H1 (cell line): ENCODE measurements at places on chromosomes 3 and 15.

GRCh38 chr3:10137178-10137577, 4.4 kb upstream of the VHL start:
- no peak for DNase-seq

DNA sequence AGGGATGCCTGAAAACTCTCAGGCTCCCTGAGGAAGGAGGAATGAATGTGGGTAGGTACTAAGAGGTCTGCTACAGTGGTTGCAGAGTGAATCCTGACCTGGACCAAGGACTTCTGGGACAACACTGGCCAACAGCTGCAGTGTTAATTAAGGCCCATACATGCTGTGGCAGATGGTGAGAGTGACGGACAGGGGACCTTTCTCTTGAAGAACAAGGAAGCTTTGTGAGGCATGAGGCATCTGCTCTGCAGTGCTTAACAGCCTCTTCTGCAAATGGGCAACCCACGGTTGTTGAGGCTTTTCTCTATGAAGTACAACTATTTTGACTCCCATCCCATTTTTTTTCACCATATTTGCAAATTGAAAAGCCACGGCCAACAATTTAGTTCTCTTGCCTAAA, 26.6 kb upstream of the ACAN start:
- DNase-seq: no peak

GRCh38 chr3:128011140-128011539, 41.1 kb upstream of the SEC61A1 start:
- peak; percentile 84 for DNase-seq

GRCh38 chr15:41691471-41691870, 31.3 kb downstream of the MGA start:
- no peak for DNase-seq

DNA sequence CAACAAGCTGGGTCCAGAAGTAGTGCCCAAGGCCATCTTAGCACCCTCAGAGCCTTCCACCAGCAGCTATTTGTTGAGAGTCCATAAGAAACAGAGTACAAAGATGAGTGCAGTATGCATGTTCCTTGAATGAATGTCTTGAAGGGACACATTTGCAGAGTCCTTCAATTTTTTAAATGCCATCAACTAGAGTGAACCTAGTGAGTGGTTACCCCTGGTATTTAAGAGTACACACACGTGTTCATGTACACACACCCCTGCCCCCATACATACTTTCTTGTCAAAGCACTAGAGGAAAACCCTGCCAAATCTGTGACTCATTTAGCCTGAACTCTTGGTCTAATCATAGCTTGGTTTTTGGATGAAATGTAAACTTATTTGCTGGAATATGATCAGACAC, 84.5 kb upstream of the GALNT15 start:
- no peak for DNase-seq

DNA sequence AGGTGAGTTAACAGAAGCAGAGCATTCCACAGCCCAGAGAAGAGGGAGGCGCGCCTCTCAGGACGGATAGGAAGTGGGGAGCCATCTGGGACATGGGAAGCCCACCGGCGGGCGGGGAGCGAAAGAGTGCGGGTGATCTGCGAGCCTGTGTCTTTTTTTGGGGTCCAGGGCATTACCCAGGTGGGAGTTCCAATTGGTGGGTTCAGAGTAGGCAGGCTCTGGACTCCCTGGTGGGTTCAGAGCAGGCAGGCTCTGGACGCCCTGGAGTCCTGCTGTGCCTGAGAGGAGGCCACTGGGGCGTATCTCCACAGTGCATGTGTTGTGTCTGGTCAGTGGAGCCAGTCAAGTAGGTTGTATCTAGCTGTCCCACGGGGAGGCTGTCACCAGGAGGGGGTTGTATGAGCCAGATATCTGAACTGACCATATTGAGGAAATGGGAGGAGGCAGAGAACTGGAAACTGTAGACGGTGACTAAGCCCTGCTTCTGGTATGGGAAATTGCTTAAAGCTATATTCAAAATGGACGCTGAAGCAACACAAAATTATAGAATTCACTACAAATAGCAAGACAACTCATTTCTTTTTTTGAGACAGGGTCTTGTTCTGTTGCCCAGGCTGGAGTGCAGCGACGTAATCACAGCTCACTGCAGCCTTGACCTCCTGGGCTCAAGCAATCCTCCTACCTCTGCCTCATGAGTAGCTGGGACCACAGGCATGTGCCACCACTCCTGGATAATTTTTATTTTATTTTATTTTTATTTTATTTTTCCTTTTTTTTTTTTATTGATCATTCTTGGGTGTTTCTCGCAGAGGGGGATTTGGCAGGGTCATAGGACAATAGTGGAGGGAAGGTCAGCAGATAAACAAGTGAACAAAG, 34.5 kb upstream of the CHST2 start:
- DNase-seq: no peak

GRCh38 chr15:75584121-75584520, 5.0 kb upstream of the PTPN9 start:
- DNase-seq: no peak

DNA sequence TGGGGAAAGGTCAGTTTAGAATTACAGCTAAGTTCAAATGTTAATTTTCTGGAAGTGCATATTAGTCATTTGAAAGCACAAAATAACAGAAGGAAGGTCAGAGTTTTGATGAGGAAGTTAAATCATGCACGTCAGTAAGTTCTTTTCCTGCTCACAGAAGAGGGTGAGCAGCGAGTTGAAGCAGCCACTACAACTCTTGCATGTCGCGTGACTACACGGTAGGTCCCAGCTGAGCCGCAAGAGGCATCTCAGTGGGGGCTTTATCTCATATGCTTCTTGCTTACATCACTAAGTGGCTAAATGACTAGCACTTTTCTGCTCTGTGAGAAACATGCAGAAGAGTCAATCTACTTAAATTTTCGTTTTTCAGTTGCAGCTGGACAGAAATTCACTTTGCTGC, 21.3 kb upstream of the SEC62 start:
- no peak for DNase-seq

DNA sequence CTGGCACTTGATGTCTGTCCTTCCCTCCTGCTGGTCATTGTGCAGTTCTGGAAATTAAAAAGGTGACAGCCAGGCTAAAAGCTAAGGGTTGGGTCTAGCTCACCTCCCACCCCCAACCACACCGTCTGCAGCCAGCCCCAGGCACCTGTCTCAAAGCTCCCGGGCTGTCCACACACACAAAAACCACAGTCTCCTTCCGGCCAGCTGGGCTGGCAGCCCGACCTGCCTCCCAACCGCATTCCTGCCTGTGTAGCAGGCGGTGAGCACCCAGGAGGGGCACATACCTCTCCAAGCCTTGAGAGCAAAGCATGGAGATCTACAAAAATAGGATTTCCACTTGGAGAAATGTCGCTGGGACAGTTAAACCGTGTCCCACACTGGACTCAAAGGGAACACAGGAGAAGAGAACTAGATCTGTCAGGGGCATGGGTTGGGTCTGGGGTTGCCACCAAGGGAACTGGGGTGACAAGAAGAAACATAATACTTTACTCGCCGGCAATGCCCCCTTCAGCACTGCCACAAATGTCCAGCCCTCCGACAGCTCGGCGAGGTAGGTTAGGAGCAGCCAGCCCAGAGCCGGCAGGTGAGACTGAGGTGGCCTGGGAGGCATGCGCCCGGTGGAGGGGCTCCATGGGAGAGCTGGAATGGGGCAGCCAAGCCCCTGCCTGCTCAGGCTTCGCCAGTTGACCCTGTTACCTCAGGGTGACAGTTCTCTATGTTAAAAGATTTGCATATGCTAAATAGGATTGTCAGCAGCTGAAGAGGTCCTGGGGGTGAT, 52.2 kb downstream of the EXOG start:
- no peak for DNase-seq

DNA sequence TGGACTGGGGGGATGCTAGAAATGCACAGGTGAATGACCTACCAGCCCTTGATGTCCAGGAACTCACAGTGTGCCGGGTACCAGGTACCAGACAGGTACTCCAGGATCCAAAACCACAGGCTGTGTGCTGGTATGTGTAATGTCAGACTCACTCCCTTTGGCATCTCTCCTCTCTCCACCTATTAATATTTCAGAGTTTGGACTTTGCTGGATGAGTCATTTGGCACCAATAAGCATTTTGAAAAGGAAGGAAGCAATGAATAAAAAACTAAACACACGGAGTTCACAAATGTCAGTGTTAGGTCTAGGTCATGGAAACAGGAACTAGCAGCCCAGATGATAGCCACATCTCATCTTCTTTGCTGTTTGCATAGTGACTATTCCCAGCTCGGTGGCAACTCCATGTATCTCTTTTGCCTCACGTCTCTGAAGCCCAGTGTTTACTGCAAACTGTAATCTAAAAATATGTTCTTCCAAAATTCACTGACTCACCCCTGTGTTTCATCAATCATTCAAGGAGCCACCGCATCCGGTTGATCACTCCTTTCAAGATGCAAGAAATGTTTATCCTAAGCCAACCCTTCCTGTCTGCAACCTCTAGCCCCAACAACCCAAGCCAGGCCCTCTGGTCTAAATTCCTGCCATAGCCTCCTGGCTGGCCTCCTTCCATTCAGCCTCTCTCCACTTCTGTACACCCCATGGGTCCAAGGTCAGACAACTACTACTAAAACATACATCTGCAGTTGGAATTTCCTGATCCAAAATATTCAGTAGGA, 8.4 kb downstream of the ITGB5 start:
- no peak for DNase-seq

- no peak for DNase-seq
Observed at GRCh38 chr3:16836505-16837237, 48.1 kb upstream of the PLCL2 start.

DNA sequence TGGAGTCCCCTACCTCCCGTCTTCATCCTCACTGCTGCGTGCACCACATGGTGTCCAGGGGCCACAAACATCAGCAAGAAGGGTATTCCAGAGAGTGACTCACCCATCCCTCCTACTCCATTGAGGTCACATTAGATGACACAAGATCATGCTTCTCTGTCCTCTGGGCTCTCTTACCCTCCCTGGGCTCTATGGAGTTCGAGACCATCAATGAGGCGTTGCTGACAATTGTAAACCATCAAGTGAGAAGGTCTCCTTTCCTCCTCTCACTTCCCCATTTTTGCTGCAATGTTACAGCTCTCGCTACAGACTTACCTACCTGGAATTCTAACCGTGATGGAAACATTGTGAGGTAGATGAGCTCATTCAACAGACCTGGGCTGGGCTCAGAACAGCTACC, 51.7 kb downstream of the HMCES start:
- DNase-seq: no peak

DNA sequence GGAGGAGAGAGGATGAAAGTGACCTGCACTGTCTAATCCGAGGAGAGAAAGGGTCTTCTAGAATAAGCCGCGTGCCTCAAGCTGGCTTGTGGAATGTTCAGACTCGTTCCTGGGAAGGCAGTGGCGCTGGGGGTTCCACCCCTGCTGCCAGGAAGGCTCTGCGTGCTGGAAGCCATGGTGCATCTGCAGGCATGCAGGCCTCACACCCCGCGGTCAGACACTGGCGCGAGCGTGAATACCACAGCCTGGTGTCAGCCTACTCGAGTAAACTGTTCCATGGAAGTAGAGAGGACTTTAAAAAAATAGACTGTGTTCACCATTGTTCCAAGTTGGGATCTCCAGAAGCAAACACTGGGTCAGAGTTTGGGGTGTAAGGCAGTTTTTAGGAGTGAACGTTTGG, 25.9 kb upstream of the GABRG3 start:
- DNase-seq: no peak

DNA sequence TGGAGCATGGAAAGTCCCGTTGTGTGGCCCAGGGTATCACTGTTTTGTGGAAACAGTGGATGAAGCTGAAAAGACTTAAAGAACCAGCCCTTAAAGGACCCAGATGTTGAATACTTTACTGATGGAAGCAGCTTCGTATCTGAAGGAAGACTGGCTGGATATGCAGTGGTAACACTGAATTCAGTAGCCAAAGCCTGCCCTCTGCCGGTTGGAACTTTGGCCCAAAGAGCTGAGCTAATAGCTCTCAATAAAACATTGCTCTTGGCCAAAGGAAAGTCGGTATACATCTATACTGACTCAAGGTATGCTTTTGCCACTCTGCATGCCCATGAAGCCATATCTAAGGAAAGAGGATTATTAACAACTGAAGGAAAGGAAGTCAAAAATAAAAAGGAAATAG, 885.4 kb downstream of the PDCD6IP start:
- peak; percentile 41 for DNase-seq

DNA sequence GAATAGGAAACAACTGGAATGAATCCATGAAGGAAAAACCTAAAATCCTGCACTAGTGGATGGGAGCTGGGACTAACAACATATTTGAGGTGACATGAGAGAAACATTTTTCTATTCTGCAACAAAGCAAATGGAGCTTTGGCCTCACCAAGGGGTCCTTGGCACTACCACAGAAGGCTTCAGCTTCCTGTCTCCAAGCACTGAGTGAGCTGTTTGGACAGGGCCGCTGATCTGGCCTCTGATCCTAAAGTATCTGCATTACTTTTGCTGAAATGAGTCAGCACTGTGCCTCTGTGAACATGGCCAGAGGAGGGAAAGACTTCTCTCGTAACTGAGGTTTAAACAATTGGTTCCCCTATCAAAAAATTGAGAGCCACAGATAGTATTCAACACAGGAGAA, 9.0 kb downstream of the ARPP21 start:
- no peak for DNase-seq

- no peak for DNase-seq
Observed at GRCh38 chr3:41111011-41111410, 88.3 kb upstream of the CTNNB1 start.

DNA sequence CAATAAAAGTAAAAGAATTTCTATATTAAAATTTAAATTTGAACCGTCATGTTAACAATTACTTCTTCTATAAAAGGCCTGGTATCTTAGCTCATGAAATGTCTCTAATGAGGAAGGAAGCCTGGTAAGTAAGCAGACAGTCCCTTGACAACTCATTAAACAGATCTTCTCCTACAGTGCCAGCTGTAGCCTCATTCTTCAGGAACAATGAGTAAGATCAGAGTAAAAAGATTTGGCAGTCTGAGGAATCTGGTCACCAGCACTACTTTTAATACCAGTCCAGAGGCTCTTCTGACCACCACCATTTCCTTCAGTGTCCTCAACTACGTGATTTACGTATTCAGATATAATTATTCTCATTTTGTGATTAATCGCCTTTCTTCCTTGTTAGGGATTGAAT, 955.0 kb upstream of the ALCAM start:
- DNase-seq: no peak

- DNase-seq: peak; percentile 66
Observed at GRCh38 chr15:51622604-51623370, at the start of gene DMXL2. DMXL2 (minus strand) TSS chr15:51622771; CDS start chr15:51622545, 226 bp downstream.

- no peak for DNase-seq
Observed at GRCh38 chr3:113832477-113833164, 6.0 kb upstream of the GRAMD1C start.

DNA sequence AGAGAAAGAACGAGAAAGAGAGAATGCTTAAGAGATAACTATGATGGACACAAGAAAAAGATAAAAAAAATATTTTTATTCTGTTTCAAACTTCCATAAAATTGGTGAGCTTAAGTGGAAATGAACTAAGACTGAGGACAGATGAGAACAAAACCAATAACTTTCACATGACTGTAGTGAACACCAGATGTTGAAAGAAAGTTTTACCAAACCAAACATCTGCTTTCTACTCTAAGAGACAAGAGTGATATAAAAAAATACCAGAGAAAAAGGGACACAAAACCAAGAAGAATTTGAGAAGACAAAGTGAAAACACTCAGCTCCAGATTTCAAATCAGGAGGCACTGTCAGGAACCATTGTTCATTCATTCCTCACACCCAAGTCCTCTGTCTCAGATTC, 147.9 kb downstream of the IMPG2 start:
- no peak for DNase-seq
